ENCODE measurements at places on chromosomes 5 and 9. TPM values are rescaled to one million over a fixed set of nuclear protein-coding genes. Genes with fewer than 3 reads are reported as not detected.

- DNase-seq, result no peak
Measured at GRCh38 chr5:43623048-43623680, 20.2 kb downstream of the NNT start.

The CBY3 gene
- not detected for total RNA-seq

DNA sequence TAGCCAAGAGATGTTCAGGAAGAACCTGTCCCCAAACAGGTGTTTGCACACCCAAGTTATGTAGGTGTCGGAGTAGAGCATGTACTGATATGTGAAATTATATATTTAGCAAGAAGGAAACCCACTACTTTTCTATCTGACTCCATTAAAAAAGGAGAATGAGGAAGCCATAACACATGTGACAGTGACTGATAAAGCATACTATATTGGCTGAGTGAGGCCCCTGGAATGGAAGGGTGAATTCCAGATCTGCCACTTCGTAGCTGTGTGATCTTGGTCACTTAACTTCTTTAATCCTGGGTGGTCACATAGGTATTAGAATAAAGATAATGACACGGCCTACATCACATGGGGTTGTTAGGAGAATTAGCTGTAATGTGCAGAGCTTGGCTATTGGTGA lies 116.0 kb upstream of the MAN2A1 start:
- no peak for DNase-seq

The ADAMTS16 gene
- total RNA-seq, result 3.1 TPM

DNA sequence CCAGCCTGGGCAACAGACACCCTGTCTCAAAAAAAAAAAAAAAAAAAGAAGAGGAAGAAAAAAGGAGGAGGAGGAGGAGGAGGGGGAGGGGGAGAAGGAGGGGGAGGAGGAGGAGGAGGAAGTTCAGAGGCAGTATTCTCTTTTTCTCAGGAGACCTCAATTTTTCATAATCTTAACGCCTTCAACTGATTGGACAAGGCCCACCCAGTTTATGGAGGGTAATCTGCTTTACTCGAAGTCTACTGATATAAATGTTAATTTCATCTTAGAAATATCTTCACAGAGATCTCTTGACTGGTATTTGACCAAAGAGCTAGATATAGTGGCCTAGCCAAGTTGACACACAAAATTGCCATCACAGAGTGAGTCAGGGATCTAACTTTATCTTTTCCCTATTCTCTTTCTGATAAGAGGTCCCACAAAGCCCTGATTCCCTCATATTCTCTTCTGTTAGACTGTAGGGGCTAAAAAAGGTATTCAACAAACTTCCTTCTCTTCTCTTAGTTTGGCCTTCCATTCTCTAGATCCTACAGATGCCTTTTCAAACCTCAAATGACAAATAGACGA lies 115.5 kb upstream of the ABCA1 start:
- DNase-seq, result no peak

DNA sequence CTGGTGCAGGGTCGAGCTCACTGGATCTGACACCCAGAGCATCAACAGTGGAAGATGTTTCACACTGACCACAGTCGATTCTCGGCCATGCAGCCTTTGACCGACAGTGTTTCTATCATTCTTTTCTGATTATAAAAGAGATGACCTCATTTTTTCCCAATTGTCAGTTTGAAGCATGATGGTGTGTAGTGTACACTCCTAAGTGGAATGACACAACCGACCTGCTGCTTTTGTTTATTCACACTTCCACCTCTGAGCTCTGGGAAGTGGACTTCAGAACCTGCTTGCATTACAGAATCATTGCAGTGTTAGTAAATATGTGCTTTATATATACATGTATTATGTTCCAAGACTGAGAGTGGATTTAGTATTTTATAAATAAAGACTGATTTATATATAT lies 128.6 kb downstream of the IRX2 start:
- no peak for DNase-seq

DNA sequence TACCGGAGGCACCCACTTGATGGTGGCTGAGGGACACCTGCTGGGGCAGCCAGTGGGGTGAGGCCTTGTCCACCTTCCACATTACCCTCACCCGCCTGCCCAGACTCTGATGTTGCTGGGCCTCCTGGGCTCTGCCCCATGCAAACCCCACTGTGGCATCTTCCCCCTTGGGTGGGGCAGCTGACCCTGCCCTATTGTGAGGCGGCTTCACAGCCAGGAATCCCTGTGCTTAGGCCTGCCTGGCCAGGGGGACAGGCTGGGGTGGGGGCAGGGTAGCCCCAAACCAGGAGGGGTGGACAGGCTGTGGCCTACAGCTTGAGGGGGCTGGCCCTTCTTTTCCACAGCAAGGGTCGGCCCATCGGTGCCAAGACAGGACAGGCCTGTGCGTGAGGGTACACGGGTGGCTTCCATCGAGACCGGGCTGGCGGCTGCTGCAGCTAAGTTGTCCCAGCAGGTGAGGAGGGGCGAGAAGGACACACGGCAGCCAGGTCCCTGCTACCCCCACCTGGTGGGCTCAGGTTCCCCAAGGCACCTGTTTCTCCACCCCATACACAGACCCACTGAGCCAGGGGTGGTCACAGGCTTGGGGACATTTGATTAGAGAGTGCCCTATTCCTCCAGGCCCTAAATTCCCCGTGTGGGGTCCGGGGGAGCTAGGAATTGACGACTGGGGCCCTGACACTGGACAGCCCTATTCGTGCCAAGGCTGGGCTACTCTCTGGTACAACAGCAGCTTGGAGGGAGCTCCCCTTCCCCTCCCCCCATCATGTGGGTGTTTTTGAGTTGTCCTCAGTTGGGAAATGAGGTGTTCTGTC lies 99.2 kb downstream of the PHF2 start:
- DNase-seq, result no peak

DNA sequence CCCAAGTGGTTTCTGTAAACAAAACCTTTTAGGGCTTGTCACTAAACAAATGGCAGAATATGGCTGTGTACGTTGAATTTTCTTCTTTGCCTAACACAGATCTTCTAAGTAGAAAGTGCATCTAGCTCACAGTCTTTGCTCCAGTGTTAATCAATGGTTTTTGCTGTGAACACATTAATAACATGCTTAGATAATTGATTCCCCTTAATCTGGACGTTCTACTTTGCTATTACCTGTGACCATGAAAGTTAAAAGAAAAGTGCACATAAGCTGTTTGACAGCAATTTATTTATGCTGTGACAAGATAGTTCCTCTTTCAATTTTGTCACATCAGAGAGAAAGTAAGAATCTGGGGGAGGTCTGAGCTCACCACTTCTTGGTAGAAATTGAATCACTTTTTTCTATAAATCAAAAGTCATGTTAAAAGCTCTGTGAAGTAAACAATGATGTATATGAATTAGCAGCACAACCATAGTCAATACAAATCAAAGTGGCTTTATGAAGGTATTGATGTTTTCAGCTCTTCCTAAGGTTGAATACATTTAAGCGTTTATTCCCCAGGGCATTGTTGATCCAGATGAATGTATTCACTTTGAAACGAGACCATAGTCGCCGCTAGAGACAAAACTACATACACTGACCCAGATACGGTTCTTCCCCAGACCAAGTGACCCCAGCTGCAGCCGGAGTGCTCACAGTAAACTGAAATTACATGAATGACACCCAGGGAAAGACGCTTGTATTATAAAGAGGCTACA lies 174.6 kb upstream of the ZNF608 start:
- no peak for DNase-seq

DNA sequence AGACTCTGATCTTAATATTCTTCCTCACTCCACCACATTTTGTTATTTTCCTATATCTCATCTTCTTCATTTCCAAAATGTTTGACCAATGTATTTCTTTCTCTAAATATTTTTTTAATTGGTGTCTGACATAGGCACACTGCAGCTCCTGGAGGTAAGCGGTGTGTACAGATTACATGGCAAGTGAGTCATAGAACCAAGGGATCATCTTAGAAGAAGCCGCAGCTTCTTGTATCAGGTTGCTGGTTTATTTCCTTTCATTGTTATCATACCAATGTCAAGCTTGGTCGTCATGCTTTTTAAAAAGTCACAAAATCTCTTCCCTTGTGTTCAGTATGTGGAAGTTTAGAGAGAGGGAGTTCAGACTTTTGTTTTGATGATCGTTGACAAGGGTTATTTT lies 526.1 kb upstream of the CDH18 start:
- no peak for DNase-seq

- no peak for DNase-seq
Measured at GRCh38 chr9:134853893-134854292, 26.7 kb upstream of the FCN2 start.

The TMEM38B gene
- total RNA-seq, result 19.9 TPM

DNA sequence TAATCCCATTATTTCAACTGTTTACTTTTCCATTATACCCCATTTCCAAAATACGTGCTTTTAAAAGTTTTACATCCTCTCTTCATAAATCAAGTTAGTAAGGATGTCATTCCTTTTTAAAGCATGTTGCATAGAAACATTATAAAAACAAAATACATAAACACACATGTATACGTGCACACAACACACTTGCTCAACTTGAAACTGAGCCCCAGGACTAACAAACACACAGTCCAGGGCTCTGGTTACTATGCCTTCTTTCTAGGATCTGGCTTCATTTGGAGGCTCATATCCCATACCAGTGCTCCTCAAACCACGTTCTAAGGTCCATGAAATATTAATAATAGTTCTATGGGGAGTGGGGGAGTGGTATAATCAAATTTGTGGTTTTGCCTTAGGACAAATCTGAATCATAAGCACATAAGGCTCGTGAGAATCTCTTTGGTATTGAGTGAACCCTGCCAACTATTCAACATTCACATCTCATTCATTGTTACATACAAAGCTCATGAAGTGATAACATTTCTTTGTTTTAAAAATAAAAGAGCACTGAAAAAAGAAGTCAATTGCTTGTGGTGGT lies 55.2 kb downstream of the NFIB start:
- DNase-seq, result no peak

The NTMT1 gene
- total RNA-seq, result 13.0 TPM

The SPAG8 gene
- 1.2 TPM for total RNA-seq

- DNase-seq, result no peak
Measured at GRCh38 chr5:35685161-35685560, 67.5 kb downstream of the SPEF2 start.

GRCh38 chr9:93280661-93281259 lies 96.8 kb downstream of the WNK2 start:
- DNase-seq, result no peak

GRCh38 chr9:87382900-87383299 lies 114.8 kb upstream of the DAPK1 start:
- no peak for DNase-seq

Measured in skin of body (tissue), 3 donors.